A172 (cell line): ENCODE measurements at places on chromosomes 12 and 14. TPM values are rescaled to one million over a fixed set of nuclear protein-coding genes. Genes with fewer than 3 reads are reported as not detected.

GRCh38 chr12:12718381-12718759, 1.2 kb downstream of the CDKN1B start:
- no peak for DNase-seq

DNA sequence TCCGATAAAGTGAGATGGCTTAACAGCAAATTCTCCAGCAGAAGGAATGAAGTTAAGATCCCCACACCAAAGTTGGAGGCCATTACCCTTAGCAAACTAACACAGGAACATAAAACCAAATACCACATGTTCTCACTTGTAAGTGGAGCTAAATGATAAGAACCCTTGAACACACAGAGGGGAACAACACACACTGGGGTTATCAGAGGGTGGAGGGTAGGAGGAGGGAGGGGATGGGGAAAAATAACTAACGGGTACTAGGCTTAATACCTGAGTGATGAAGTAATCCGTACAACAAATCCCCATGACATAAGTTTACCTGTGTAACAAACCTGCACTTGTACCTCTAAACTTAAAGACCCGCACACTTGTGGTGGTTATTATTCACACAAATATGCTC, 240.4 kb upstream of the NAV3 start:
- no peak for DNase-seq

DNA sequence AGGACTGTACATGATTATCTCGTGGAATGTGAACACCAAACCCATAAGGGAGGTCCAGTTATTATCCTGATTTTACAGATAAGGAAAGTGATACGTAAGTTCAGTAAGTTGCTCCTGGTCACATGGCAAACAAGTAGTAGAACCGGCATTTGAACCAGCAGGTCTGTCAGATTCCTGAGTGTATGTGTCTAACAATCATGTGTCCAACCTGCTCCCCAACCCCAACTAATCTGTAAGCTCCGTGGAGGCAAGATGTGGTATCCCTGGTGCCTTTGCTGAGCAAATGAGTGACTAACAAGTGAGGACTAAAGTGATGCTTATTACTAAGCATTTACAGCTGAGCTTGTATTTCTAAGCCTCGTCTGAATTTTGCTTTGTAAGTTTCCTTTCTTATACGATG, 65.9 kb downstream of the PTPN21 start:
- no peak for DNase-seq

- no peak for DNase-seq
Measured at GRCh38 chr14:94995551-94995950, 161.8 kb downstream of the DICER1 start.

GRCh38 chr12:30278401-30278800, 417.3 kb downstream of the IPO8 start:
- DNase-seq, result no peak

- no peak for DNase-seq
Measured at GRCh38 chr12:132227782-132228475, 83.7 kb downstream of the NOC4L start.

DNA sequence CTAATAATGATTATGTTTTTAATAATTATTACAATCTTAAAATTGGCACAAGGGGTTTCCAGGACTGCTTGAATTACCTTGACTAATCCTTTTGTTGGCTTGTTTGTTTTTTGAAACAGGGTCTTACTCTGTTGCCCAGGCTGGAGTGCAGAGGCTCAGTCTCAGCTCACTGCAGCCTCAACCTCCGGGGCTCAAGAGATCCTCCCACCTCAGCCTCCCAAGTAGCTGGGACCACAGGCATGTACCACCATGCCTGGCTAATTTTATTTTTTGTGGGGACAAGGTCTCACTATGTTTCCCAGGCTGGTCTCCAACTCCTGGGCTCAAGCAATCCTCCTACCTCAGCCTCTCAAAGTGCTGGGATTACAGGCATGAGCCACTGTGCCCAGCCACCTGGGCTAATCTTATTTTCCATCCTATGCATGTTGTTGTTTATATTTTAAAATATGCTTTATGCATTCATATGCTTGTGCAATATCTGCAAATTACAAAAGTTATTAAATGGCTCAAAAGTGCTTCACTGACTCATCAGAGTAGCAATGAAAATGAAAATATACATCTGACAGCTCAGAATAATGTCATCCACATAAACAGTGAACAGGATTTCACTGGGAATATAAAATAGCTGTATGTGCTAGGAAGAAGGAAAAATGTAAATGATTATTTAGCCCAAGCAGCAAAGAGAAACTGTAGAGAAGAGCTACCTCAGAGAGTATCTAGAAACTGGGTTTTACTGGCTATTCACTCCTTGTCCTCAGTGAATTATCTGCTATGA, 24.8 kb upstream of the PLEKHG6 start:
- no peak for DNase-seq

DNA sequence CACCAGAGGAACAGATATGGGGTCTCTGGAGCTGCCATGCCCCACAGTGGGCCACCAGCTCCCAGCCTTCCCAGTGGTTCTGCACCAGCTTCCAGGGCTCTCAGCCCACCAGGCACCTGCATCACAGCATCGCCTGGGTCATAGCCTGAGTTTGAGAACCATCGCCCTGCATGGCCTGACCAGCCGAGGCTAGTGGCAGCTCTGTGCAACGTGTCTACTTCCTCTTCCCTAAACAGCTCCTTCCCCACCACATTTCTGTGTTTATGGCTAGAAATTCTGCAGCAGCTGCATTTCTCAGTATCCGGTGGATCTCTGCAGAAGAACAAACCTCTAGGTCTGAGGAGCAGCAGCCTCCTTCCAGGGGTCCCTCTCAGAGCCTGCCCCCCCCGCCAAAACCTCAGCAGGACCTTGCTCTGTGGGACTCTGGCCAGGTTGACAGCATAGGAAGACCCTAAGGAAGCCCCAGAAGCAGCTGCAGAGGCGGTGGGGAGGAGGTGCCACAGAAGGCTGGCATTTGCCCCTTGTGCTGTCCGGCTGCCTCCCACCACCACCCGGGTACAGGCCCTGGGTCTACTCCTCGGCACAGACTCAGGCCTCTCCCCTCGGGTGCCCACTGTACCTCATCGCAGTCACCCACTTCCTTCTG, 47.7 kb downstream of the PSMA6 start:
- no peak for DNase-seq

GRCh38 chr14:87967496-87967895, 25.5 kb downstream of the GALC start:
- DNase-seq, result no peak

Gene CFAP73
- 0.22 and 1.2 TPM in 2 replicates for total RNA-seq

Gene SOAT2
- total RNA-seq, result 0.17 TPM in 1 of 2 replicates, not detected in the other

Gene LTBP2
- total RNA-seq, result 5.7 and 5.8 TPM in 2 replicates

Gene NOS1
- total RNA-seq, result not detected in 2 replicates

Gene OR4Q2
- total RNA-seq, result not detected in 2 replicates

Gene RPGRIP1
- not detected in 2 replicates for total RNA-seq

Gene TPPP2
- not detected in 2 replicates for total RNA-seq

Gene KCNH5
- 0.38 TPM in 1 of 2 replicates, not detected in the other for total RNA-seq
